ENCODE measurements at places on chromosomes 1 and 21. TPM values are rescaled to one million over a fixed set of nuclear protein-coding genes. Genes with fewer than 3 reads are reported as not detected.
A peak's percentile ranks its signal among the peaks of the same experiment; 100 is the strongest.

DNA sequence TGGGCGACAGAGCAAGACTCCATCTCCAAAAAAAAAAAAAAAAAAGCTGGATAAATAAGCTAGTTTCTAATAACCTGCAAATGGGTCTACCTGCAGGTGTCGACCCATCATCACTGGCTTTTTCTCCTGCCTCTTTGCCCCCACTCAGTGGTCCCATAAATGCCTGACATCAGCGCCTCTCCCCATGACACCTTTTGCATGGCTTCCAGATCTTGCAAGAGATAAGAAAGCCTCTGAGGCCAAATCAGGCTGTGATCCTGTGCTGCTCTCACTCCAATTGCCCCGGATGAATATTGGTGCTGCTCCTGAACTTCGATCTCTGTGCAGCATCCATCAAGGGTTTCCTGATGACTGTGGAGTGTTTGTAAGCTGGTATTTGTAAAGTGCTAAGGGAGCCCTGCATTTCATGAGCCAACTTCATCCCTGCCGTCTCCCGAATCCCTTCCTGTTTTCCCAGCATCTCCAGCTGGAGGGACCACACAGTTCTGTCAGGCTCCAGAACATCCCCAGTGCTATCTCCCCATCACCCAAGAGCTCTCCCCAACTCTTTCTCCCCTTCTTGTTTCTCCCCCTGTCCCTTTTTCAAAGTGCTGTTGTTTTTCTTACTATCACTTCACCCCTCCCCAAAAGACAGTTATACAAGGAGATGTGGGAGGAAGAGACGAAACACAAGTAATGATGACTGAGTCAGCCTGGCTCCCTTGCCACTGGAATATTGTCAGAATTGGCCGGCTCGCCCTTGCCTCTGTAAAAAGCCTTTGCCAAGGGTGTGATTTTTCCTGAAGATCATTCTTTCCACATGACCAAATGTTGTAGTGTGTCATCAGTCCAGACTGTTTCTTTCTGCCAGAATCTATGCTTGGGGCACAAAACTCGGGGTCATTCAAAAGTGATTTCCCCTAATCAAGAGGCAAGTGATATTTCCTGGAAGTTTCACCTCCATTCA is 2.8 kb upstream of the EFHD2 start:
- peak; percentile 71 for DNase-seq

- DNase-seq, result no peak
Observed at GRCh38 chr1:210366767-210367166, 38.1 kb downstream of the HHAT start.

- no peak for DNase-seq
Observed at GRCh38 chr1:162118063-162118462, 48.6 kb downstream of the NOS1AP start.

GRCh38 chr1:30697571-30698376 is 25.6 kb downstream of the MATN1 start:
- peak; percentile 25 for DNase-seq

DNA sequence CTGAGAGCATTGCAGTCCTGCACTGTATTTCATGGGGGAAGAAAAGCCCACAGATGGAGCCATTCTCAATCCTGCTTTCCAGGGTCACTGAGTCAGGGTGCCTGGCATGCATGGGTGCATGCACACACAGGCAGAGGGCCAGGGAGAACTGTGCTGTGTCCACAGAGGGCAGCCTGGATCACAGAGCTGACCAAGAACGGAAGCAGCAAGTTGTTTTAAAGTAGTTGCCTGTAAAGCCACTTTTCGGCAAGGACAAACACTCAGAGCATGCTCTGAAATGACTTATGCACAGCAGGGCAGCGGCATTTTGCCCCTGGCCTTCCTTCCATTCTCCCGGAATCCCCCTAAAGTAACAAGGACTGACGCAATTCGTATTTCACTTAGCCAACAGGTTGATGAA is 3.6 kb downstream of the ERG start:
- DNase-seq, result no peak

DNA sequence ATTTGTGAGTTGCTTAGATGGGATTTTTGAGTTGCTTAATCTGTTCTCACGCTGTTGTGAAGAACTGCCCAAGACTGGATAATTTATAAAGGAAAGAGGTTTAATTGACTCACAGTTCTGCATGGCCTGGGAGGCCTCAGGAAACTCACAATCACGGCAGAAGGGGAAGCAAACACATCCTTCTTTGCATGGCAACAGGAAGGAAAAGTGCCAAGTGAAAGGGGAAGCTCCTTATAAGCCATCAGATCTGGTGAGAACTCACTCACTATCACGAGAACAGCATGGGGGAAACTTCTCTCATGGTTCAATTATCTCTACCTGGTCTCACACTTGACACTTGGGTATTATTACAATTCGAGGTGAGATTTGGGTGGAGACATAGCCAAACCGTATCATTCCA is 10.3 kb downstream of the CLIC6 start:
- no peak for DNase-seq

- no peak for DNase-seq
Observed at GRCh38 chr1:167482184-167482583, 36.1 kb downstream of the CD247 start.

GRCh38 chr1:181347495-181348390 is 135.6 kb upstream of the CACNA1E start:
- no peak for DNase-seq

DNA sequence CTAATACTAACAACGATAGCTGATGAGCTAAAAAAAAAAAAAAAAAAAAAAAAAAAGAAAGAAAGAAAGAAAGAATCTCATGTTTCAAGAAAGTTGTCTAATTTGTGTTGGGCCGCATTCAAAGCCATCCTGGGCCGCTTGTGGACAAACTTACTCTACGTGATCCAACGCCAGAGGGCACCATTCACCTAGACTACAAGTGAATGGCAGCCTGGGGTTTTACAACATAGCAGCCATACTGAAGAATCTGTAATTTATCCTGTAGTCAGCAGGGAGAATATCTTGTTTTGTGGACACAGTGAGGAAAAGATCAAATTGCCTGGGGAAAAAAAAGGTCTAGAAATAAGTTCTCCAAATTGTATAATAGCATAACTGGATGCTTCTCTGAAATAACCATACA is 47.0 kb downstream of the CYP2J2 start:
- peak; percentile 30 for DNase-seq

DNA sequence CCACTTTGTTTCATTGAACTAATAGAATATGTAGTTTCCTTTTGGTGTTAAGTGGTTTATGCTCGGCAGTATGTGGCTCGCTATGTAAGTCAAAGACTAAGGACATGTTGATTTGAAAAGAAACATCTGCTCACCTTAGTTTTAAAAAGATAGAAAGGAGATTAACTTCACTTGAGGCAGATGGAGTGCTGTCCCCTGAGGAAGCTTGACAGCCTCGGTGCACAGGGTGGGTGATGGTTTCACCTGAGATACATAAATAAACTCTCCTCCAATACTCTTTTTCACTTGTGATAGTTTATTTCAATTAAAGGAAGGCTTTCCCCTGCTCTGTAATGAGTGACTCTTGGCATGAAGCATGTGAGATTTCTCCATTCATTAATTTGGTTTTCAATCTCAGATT is 70.8 kb upstream of the FMN2 start:
- no peak for DNase-seq

GRCh38 chr1:106534612-106535011 is 521.9 kb upstream of the PRMT6 start:
- no peak for DNase-seq

- no peak for DNase-seq
Observed at GRCh38 chr1:93029317-93029716, 49.8 kb upstream of the MTF2 start.

- DNase-seq, result no peak
Observed at GRCh38 chr21:25490742-25491141, 116.5 kb downstream of the MRPL39 start.

GRCh38 chr1:108521990-108522393 is 37.9 kb upstream of the EEIG2 start:
- no peak for DNase-seq

GRCh38 chr1:221839782-221840395 is 98.0 kb upstream of the DUSP10 start:
- DNase-seq, result peak; percentile 79

GRCh38 chr1:51328926-51329325 is 1.4 kb downstream of the TTC39A start:
- no peak for DNase-seq

- DNase-seq, result no peak
Observed at GRCh38 chr1:168567568-168567967, 8.8 kb upstream of the XCL1 start.

GRCh38 chr1:56097713-56098112 is 481.6 kb downstream of the PLPP3 start:
- no peak for DNase-seq

DNA sequence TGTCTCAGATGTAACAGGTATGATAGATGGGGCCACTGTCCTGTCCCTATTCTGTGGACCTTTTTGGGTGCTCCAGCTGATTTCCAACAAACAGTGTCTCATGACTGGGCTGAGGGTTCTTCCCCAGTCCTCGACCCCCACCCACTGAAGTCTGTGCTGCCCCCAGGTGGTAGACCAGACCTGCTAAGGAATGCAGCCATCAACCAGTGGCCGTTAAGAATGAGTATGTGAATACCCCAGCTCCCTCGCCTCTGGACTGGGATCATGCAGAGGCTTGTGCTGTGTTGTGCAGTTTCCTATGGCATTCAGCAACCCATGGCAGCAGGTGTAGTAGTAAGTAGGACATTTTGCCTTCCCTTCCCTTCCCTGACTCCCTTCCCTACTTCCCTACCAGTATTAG is 183.1 kb upstream of the KAZN start:
- DNase-seq, result no peak

GRCh38 chr1:220717800-220718640 is 27.9 kb downstream of the C1orf115 start:
- DNase-seq, result no peak

- DNase-seq, result peak; percentile 70
Observed at GRCh38 chr1:51192213-51192843, 43.7 kb upstream of the RNF11 start.

DNA sequence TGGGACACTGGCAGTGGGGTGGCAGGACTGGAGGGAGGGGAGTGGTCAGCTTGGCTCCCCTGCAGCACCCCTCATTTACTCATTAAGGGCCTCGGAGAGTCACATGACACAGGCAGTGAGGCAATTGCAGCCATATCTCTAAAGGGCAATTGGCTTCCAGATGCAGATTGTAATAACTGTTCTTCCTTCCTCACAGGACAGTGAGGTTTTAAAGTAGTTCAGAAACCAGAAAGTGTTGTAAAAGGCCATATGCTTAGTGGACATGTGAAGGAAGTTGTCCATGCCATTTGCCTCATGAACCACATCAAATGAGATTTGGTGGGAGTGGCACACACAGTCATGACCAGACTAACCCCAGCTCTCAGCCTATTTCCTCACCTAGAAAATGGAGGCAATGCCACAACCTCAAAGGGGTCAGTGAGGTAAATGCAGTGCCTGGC is 11.1 kb downstream of the MTX1 start:
- no peak for DNase-seq

Gene KCNE2
- total RNA-seq, result 0.40 TPM

Gene CLCA4
- 0.21 TPM for total RNA-seq

Gene FCMR
- 2.3 TPM for total RNA-seq

Gene SLC27A3
- total RNA-seq, result 4.2 TPM

Gene RNASEL
- 4.4 TPM for total RNA-seq

Gene PYGO2
- 17.8 TPM for total RNA-seq

Gene MIXL1
- total RNA-seq, result not detected

Gene CLIC6
- 8.2 TPM for total RNA-seq

Gene GBP3
- 1.6 TPM for total RNA-seq

Gene HSD3B1
- total RNA-seq, result not detected

Gene IL22RA1
- 0.13 TPM for total RNA-seq

Gene DCST2
- 0.56 TPM for total RNA-seq

Gene EXTL1
- total RNA-seq, result 4.6 TPM

Gene SPATA1
- 0.92 TPM for total RNA-seq

Measured in psoas muscle (tissue), 8 donors.